Stimulated activated CD4-positive, alpha-beta T cell treated with anti-CD3 and anti-CD28 coated beads, Interleukin-15, amount 100 ng/mL, for 1 hour (primary cell): ENCODE measurements at places on chromosomes 4 and X.

GRCh38 chrX:68433981-68434299, 645 bp upstream of the OPHN1 start:
- DNase-seq, result no peak

DNA sequence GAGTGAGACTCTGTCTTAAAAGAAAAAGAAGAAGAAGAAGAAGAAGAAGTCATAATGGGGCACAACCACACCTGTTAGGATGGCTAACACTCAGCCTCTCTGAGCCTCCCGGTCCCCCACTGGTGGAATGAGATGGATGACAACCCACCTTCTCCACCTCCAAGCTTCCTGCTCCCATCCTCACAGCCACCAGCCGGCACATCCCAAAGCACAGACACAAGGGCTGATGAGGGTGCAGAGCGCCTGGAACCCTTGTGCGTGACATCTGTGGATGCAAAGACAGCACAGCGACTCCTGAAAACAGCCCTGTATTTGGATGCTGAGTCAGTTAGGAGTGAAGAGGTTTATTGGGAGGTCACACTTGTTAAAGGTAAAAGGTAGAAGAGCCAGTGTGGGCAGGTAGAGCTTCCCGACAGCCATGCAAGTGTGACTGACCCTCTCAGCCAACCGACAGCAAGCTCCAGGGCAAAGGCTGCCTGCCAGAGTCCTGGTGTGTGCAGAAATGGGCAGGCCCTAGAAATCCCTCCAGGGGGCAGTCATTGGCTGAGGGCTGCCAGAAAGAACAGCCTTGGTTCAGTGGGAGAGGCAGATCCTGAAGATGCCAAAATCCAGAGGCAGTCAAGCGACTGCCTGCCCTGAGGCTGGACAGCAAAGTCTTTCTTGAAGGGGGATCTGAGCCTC, 26.6 kb upstream of the MAN2B2 start:
- DNase-seq, result no peak

DNA sequence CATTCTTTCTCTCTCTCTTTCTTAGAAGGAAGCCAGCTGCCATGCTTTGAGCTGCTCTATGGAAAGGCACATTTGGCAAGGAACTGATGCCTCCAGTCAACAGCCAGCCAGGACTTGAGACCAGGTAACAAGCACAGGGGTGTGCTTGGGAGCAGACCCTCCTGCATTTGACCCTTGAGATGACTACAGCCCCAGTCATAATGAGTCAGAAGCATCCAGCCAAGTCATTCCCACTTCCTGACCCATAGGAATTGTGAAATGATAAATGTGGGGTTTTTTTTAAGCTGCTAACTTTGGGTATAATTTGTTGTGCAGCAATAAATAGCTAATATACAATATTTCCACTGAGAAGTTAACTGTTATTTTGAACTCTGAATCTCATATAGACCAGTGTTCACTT, 446.9 kb downstream of the GRXCR1 start:
- DNase-seq, result no peak

GRCh38 chr4:34850968-34851367, 1393.3 kb downstream of the ARAP2 start:
- DNase-seq, result no peak

GRCh38 chr4:176979416-176979815, 186.7 kb upstream of the VEGFC start:
- no peak for DNase-seq

DNA sequence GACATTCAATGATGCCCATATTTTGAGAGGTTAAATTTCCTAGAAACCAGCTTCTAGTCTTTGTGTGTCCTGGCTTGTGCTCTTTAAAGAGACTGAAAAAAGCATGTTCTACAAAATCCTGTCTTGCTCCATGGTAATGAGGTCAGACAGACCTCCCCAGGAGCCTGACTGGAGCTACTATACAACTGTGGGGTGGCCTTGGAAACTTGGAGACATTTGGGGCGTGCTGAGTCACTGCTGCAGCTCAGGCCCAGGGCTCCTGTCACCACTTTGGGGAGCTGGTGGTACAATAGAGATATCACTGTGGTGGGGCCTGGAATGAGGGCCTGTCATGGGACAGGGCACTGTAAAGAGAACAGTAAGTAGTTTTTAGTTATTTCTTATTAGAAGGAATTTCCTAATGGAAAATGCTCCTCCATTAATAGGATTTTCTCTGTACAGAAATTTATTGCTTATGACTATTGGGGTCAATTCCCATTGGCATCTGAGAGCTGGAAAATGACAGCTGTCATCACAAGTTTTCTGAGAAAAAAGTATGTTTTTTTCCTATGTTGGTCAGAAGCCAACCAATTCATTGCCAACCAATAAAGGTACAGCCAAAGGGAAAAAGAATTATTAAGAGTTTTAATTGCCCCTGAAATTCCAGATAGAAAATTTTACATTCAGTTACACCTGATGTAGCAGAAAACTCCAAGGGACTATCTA, 207.4 kb upstream of the JADE1 start:
- no peak for DNase-seq

GRCh38 chr4:14428125-14428524, 574.2 kb upstream of the CPEB2 start:
- no peak for DNase-seq

DNA sequence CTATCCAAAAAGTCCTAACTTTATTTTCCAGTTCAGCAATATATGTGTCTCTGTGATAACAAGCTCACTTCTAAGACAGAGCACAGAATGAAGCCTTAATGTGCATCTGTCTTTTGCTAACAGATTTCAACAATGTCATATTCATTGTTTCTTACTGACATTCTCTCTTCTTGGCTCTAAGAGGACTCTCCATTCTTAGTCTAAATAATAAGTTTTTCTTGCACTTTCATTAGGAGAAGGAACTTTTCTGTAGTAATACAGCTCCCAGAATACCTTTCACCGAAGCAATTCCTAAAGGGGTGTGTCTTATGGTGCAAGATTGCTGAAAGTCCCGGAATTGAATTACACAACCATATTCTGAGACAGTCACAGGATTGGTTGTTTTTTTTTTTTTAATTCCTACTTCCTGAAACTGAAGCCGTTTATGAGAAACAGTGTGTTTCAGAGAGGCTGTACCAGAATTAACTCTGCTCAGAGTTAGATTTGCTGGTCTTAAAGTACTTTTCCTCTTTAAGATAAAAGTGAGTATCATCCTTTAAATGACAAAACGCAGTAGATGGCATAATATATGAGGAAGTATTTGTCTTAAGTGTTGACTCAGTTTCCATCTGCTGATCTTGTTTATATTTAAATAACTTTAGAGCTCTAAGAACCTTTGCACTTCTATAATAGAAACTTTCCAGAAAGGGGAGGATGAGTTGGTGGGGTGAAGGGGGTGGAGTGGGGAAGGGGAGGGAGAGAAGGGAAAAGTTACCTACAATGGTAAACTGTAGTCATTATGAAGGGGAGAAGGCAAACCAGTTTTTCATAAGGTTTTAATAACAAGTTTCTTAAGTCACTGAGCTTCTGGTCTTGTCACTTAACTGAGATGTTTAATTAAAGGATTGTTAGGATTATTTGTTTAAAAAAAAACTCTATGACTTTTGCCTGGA, at the start of gene ALPK1:
TSS of gene ALPK1 (plus strand) at position 421 of the 932 bp plus-strand sequence.
- DNase-seq, result no peak

GRCh38 chr4:78688366-78688765, 87.8 kb upstream of the BMP2K start:
- no peak for DNase-seq

- no peak for DNase-seq
Observed at GRCh38 chr4:152973629-152974467, 37.7 kb downstream of the FHDC1 start.

- DNase-seq, result no peak
Observed at GRCh38 chr4:40038977-40039376, 17.7 kb upstream of the N4BP2 start.

- DNase-seq, result no peak
Observed at GRCh38 chr4:152983774-152984411, 47.8 kb downstream of the FHDC1 start.

DNA sequence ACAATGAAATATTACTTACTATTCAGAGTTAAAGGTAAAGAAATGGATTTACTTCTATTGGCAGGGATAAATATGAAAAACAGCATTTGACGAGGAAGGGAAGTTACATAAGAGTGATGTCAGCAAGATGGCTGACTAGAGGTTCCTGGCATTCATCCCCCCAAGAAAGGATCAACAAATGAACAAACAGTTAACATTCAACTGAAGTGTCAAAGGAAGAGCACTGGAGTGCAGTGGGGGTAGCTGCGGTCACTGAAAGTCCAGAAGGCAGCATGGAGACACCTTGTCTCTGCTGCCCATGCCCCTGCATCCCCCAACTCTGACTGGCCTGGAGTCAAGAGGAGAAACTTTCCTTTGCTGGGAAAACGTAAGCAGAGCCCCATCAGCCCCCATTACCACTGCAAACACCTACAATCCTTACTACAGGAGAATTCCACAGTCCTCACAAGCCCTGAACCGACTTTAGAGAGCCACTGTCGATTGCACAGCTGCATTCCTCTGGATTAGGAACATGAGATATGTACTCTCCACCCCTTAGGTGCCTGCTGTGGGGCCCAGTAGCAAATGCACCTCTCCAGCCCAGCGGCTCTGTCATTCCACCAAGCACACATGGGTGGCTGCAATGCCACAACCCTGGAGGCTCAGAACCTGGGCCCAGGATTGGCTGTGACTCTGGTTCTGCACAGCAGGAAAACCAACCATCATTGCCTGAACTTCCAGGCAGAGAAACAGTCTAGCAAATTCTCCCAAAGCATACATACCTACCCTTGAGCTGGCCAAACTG, 79.5 kb downstream of the CBR4 start:
- no peak for DNase-seq

DNA sequence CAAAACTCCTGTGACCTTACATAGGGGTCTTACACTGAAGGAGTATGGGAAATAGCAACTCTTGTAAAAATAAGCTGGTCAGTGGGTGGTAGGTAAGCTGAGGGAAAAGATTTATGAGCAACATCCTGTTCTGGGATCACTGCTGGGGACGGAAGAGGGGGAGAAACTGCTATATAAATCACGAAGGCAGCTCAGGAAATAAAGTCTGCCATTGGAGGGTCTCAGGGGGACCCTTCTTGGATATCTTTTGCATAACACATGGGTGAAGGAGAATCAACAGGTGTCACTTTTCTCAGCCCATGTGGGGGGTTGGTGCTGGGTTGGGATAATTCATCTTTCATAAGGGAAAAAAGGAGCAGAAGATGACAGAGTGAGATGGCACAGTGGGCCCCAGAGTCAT, 33.7 kb downstream of the AFF1 start:
- DNase-seq, result no peak

DNA sequence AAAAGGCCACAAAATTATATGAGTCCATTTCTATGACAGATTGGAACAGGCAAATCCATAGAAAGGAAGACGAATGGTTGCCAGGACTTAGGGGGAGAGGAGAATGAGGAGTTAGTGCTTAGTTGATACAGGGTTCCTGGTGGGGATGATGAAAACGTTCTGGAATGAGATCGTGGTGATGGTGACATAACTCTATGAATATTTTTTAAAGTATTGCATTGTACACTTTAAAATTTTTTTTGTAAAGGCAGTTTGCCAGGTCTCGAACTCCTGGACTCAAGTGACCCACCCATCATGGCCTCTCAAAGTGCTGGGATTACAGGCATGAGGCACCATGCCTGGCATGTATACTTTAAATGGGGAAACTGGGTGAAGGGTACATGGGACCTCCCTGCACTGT, 9.9 kb upstream of the CCNQ start:
- no peak for DNase-seq

- DNase-seq, result no peak
Observed at GRCh38 chrX:52839137-52839536, 28.1 kb downstream of the XAGE5 start.

DNA sequence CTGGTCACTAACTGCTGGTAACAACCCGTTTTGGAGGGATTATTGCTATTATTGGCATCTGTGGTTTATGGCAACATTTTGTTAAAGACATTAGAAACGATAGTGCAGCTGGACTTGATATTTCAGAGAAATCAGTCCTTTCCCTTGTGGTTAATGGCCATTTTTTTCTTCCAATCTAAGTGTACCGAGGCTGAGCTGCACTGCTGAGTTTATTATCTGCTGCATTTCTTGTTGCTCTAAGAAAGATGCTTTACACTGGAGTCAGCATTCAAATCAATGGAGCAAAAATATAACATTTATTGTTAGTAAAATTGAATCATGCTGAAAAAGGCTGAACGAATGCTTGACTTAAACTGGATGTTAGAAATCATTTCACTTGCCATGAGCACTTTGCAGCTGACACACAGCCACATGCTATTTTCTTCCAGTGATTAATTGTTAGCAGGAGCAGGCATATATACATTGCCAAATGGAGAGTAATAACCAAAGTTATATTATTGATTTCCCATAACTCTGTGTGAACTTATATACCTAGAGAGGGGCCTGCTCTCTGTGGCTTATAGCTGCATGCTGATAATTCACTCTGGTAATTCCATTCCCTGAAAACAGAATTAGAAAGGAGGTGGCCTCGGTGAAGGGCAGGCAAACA, 66.5 kb upstream of the TTC29 start:
- DNase-seq, result no peak

DNA sequence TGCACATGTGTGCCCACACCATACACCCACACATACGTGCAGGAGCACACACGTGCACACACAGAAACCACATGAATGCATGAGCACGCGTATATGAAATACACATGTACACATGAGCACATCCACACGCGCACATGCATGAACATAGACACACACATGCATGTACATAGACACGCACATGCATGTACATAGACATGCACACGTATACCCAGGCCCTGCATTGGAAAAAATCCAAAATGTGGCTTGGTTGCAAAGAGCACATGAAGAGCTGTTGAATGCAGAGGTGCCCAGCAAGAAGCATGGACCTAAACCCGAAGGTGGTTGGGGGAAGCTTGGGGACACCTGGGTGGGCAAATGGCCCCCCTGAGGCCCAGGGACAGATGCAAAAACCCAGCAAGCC, 18.5 kb downstream of the CD99 start:
- no peak for DNase-seq

GRCh38 chr4:78478523-78478922, 73.0 kb upstream of the ANXA3 start:
- no peak for DNase-seq

DNA sequence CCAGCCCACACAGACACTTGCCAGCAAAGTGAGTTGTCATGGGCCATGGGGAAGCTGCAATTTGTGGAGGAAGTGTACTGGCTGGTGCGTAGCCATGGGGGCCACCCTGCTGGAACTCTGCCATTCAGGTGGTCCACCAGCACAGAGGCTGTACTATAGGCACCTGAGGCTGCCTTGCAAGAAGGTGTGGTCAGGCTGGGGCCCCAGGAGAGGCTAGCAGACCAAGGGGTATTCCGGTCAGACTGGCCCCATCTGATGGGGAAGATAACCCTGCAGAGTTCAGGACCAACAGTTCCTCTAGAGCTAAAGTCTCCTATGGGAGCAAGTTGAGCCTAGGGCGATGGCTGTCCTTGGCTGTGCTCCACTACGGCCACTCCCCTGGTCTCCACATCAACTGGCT, 136.1 kb downstream of the DCAF12L2 start:
- no peak for DNase-seq

- no peak for DNase-seq
Observed at GRCh38 chr4:48904541-48905142, 1.9 kb downstream of the OCIAD2 start.

DNA sequence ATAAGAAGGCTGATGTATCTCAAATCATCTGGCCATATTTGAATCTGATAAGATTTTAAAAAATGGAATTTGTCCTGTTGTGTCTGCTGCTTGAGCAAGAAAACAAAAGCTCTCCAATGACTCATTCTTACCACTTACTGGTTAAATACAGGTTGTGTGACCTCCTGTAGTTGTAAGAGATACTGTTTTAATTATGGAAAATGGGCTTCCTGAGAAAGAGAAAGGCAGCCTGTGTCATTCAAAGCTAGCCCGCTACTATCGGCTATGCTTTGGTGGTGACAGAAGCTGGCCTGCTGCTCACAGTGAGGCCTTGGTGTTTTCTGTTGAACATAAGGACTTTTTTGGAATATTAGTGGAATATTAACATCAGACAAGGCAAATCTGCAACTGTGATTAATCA, 1722.1 kb upstream of the PCDH10 start:
- no peak for DNase-seq
